MM.1S (cell line): ENCODE measurements at places on chromosomes 16 and 17.
A peak's percentile ranks its signal among the peaks of the same experiment; 100 is the strongest.

DNA sequence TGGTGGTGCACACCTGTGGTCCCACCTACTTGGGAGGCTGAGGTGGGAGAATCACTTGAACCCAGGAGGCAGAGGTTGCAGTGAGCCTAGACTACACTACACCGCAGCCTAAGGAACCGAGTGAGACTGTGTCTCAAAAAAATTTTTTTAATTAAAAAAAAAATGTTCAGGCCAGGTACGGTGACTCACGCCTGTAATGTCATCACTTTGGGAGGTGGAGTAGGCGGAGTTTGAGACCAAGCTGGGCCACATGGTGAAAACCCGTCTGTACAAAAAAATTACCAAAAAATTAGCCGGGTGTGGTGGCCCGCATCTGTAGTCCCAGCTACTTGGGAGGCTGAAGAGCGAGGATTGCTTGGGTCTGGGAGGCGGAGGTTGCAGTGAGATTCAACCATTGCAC, 3.6 kb upstream of the FAM222B start:
- no peak for DNase-seq

GRCh38 chr16:68190081-68190480, 45.8 kb downstream of the ESRP2 start:
- DNase-seq, result no peak

DNA sequence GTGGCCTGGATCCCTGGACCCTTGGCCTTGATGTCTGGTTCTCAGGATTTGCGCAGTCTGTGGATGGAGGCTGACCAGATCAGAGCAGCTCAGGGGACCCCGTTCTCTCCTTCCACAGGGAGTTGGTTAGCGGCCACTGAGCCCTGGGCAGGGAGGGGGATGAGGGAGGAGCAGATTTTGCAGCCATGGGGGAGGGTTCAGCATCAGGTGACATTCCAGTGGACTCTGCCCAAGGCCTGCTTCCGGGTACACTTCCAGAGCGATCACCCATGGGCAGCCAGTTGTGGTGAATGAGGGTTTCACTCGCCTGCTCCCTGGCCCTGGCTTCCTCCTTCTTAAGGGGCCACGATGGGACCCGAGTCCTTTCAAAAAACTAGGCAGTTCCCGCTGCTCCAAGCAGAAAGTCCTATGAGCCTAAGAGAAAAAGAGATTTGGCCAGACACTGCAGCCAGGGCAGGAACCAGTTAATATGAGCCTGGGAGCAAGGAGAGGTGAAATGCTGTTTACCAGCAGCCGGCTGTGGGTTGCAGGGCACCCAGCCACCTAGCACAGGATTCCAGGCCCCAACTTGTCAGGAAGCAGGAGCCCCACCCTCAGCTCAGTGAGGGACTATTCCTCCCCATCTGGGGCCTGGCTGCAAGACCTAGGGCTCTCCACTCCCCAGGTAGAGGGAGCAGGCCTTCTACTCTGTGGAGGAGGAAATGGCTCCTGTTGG, 4.7 kb upstream of the GPRC5C start:
- no peak for DNase-seq

GRCh38 chr16:84329843-84330684, 35.4 kb downstream of the WFDC1 start:
- no peak for DNase-seq

DNA sequence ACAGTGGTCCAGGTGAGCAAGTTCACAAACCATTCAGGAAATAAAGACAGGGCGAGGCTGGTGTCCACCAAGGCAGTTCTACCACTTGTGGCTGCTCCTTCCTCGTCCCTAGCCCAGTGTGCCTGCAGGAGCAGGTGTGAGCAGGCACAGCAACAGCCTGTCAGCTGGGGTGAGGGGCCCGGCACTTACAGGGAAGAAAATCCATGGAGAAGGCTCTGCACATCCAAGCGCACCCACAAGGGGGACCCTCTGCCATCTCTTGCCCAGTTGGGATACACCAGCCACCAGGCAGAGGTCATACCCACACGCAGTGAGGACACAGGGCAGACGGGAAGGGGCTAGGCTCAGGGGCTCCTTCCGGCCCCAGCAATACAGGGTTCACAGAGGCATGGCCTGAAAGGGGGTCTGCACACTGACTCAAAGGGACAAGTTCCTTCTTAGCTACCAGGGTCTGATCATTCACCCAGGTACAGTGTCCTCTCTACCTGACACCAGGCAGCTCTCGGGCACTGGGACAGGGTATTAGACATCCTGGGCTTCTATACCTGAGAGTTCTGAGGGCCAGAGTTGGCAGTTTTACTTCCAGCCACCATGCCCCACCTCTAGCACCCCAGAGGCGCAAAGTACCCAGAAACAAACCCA, 27.0 kb downstream of the CDIP1 start:
- DNase-seq, result peak; percentile 10

DNA sequence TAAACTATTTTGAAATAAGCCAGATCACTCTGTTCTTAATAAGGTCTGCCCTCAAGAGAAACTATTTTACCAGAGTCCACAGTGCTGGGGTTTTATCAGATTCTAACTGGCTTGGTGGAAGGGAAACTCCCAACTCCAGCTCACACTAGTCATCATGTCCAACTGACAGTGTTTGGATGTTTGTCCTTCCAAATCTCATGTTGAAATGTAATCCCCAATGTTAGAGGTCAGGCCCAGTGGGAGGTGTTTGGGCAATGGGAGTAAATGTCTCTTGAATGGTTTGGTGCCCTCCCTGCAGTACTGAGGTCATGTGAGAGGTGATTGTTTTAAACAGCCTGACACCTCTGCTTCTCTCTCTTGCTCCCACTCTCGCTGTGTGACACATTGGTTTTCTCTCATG, 1301.0 kb upstream of the CDH8 start:
- DNase-seq, result no peak

DNA sequence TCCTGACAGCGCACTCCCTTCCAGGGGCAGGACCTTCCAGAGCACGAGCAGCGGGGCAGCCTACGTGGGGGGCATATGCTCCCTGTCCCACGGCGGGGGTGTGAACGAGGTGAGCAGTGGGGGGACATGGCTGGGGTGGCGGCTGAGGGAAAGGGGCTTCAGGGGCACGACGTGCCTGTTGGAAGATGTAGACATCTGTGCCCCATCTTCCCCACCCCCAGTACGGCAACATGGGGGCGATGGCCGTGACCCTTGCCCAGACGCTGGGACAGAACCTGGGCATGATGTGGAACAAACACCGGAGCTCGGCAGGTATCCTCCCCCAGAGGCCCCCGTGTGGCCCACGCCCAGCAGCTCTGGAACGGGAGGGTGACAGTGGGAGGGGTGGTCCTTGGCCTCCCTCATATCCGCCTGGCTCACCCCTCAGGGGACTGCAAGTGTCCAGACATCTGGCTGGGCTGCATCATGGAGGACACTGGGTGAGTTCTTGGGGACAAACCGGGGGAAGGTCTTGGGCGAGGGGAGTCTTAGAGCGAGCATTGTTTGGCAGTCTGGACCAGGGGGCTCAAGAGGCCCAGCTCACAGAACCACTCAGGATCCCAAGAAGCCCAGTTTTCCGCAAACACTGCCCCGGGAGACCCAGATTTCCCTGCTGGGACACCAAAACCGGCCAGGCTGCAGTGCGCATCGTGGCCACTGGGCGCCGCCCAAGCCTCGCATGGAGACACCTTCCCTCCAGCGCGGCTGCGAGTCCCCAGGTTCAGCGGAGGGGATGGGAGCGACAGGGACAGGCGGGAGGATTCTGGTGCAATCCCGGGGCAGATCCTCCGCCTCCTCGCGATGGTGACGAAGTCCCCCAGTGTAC, 15.7 kb downstream of the ADAM11 start:
- peak; percentile 83 for DNase-seq

DNA sequence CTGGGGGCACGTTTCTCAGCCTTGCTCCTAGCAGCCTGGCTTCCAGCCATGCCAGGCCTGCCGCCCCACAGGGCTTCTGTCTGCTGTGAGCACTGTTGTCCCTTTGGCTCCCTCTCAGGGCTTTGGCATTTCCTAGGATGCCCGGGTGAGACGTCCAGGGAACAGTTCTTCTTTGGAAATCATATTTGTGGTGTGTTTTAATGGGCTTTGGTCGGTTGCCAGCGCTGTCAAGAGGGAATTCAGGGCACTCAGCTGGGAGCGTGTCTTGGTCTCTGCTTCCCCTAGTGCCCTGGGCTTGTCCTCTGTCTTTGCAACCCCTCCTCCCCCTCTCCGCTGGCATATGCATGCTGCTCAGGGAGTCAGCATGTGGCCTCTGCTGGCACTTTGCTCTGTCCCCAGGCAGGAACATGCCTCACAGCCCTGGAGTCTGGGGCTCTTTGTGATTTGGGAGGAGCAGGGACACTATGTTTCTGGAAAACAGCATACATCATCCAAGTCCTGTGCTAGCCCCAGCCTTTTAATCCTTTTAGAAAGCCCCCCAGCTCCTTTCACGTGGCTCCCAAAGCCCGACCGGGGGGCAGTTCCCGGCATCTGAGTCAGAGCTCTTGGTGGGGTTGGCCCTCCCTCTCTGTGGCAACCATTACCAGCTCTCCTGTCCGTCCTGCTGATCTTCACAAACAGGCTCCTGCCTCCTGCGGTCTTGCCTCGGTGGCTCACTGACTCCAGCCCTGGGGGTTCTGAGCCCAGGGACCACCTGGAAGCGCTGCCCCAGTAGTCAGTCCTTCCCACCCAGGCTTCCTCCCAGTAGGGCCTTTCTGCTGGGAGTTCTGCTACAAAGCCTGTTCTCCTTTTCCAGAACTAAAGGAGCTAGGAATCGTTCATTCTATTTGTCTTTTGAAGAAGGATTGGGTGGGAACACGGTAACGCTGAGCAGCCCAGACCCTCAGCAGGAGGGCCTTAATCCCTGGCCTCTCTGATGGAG, 26.7 kb downstream of the SAP30BP start:
- DNase-seq, result no peak

GRCh38 chr17:21089933-21090901, 36.5 kb upstream of the DHRS7B start:
- no peak for DNase-seq
